ENCODE measurements at places on chromosomes 5 and 9.

DNA sequence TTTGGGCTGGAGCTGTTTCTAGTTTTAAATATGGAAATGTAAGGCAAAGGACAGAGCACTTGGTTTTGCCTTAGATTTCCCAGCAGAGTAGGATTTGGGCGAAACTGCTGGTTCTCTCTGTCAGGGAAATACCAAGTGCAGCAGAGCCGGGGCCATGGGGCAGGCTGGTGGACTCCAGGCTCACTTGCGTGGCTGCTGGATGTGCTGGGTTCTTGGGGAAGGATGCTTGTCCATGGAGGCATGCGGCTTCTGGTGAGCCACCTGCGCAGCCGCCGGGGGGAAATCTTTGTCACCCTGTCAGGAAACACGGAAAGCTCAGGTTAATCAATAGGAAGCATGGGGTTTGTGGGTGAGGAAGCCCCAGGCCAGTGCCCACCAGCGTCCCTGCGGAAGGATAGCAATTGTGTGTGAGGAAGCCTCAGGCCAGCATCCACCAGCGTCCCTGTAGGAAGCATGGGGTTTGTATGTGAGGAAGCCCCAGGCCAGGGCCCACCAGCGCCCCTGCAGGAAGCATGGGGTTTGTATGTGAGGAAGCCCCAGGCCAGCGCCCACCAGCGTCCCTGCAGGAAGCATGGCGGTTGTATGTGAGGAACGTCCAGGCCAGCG lies 80.1 kb downstream of the DAP start:
- no peak for DNase-seq

DNA sequence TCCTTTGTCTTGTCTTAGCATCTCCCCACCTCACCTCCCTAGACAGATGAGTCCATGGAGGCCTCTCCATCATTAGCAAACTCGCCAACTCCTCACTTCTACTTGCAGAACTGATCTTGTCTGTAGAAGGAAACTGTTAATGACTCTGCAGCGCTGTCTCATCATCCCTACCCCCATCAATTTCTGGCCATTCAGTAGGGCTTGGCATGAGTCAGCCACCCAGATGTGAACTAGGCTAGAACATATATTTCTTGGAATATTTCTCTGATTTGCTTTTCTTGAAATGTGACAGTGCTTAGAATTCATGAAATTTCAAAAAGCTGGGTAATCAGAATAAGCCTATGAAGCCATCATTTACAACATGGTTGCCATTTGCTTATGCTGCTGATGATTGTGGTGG lies 1125.0 kb upstream of the DMAC1 start:
- peak; percentile 64 for DNase-seq

GRCh38 chr5:6682239-6682638 lies 31.0 kb upstream of the TENT4A start:
- no peak for DNase-seq

DNA sequence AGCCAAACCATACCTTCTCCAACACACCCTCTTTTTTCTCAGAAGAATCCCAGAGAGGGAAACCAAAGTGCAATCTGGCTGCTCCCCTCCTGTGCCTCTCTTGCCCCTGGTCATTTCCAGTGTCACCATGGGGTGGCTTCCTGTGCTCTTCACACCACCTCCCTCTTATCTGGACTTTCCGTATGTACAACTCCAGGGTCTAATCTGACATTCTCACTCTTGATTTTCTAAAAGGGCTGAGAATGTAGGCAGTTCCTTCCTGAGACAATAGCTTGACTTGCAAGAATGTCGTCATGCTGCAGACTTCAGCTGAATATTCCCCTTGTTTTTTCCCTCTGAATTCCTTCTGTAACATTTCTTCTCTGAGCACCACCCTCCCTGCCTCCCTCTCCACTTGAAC lies 110.2 kb downstream of the FBXL7 start:
- no peak for DNase-seq

- peak; percentile 99 for DNase-seq
Observed at GRCh38 chr5:38845526-38846378, at the start of gene OSMR. OSMR (plus strand) TSS chr5:38846012; CDS start chr5:38869045, 23,033 bp downstream.

DNA sequence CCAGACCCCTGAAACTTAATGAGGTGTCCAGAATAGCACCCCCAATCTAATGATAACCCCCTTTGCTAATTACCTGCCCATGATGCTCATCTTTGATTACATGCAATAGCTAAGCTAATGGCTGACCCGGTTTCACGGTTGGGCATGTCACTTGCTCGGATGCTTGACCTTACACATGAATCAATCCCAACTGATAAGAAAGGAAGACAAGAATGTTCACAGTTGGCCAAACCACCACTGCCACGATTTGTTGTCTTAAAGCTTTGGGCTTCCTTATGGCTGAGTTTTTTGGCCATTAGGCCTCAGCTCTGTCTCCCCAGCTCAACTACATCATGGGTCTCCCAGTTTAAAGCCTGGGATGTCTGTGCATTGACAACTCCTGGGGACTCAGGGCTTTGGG lies 53.1 kb upstream of the TGFBR1 start:
- no peak for DNase-seq

GRCh38 chr5:71482132-71482531 lies 26.7 kb downstream of the BDP1 start:
- DNase-seq: peak; percentile 29

DNA sequence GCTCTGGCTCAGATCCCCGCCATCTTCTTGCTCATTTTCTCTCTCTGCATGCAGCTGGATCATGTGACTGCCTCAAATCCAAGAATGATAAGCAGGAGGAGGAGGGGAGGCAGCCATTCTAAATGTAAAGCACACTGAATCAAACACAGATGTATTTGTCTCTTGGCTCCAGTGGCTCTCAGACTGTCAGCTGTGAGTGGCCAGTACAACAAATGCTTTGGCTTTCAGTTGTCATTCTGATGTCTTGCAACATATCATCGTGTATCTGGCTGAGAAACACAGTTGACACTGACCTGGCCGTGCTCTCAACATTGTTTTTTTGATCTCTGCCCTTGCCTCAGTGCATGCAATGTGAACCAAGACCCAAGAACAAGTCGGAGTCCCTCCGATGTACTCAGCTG lies 233.1 kb downstream of the ADAMTSL1 start:
- DNase-seq: peak; percentile 68

DNA sequence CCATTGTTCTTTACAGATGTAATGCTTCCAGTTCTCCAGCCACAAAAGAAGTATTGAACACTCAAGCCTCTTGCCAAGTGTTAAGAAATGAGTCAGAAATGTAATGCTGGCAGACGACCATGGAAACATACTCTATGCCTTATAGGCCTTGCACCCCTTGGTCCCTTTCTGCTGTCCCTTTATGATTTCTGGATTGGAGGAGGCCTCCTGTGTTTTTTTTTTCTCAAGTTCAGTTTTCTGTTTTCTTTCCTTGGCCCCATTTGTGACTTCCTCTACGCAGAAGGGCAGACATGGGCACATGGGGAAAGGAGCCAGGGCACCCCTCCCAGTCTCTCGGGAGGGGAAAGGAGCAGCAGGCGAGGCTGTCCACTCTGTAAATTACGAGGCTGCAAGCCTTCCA lies 53.4 kb downstream of the SNX18 start:
- peak; percentile 64 for DNase-seq

- no peak for DNase-seq
Observed at GRCh38 chr9:136664000-136664915, 1.5 kb downstream of the EGFL7 start.

DNA sequence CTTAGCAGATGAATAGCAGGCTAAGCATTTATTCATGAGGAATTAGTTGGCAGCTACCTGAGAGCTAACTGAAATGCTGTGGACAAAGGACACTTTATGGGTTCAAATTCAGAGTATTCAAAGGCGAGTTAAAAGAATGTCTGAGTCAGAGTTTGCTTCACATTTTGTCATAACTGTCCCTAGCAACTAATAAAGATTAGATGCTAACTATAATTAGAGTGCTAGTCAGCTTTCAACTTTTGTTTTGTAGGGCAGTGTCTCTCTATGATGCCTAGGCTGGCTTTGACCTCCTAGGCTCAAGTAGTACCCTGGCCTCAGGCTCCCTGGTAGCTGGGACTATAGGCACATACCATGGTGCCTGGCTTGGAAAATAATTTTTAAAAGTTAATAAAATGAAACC lies 4.6 kb downstream of the SMC5 start:
- DNase-seq: no peak

DNA sequence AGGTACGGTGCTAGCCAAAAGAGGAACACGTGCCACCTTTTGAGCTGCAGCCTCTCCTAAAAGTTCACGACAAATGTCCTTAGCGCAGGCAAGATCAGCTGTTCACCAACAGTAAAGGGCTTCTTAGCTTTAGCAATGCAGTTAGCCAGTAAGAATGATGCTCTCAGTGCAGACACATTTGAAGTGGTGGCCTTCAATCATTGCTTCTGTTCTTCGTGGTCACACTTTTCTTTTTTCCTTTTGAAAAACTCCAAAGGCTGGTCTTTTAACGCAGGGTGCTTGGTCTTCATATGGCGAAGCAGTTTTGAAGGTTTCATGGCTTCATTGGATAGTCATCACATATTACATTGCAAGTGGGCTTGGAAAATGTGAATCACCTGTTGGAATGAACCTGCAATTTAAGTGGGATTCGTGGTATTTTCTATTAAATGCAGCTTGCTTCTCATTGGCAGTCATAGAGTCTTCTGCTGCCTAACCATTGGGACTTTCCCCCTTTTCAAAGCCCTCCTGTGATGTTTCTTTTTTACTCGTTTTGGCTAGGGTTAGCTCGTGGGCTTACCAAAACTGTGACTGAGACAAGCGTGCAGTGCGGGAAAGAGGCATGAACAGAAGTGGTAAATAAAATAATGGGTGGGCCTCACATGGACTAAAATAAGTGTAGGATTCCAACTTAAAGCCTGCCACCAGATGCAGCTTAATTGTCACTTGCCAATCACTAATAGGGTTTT lies 100.9 kb downstream of the MRPL36 start:
- no peak for DNase-seq

- no peak for DNase-seq
Observed at GRCh38 chr9:127402401-127403090, 5.6 kb downstream of the SLC2A8 start.

DNA sequence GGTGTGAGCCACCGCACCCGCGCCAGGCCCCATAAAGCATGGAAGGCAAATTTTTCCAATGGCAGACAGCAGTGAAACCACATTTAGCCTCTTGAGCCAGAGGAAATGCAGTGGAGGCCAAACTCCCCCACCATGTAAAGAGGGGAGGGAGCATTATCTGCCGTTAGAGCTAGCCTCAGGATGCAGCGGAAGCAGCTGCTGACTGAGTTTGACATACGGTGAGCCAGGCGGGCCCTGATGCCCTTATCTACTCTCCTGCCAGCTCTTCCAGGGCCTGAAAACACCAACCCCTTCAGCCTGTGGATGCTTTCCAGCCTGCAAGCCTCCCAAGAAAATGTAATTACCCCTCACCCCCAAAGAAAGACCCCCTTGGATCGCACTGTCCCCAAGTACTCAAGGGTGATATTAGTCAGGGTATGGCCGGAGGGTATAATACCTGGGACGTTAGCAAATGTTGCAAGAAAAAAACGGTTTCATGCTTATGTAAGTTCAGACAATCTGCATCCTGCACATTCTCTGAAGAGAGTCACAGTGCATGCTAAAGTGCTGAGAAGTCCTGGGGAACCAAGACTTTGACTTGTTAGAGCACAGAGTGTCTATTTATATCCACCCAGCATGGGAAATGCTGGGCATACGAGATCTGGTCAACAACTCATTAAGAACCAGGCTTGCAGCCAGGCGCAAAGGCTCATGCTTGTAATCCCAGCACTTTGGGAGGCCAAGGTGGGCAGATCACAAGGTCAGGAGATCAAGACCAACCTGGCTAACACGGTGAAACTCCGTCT lies 11.3 kb upstream of the GGTA1 start:
- DNase-seq: peak; percentile 12

DNA sequence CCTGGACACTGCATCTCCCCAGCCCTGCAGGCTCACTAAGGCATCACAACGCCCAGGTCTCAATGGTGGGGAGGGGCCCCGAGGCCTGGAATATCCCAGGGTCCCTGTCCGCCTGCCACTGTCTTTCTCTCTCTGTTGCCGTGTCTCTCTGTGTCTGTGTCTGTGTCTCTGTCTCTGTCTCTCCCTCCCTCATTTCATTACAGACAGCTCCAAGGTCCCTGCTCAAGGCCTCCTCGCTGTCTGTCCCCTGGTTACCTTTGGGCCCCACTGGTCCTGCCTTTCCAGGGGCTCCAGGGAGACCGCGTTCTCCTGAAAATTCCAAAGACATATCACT lies 3.2 kb downstream of the FCN1 start:
- no peak for DNase-seq

- DNase-seq: no peak
Observed at GRCh38 chr9:136024286-136024685, 63.1 kb upstream of the UBAC1 start.

GRCh38 chr9:93185266-93186214 lies 1.6 kb downstream of the WNK2 start:
- DNase-seq: no peak

GRCh38 chr5:178227138-178227659 lies 5.4 kb downstream of the PHYKPL start:
- no peak for DNase-seq

DNA sequence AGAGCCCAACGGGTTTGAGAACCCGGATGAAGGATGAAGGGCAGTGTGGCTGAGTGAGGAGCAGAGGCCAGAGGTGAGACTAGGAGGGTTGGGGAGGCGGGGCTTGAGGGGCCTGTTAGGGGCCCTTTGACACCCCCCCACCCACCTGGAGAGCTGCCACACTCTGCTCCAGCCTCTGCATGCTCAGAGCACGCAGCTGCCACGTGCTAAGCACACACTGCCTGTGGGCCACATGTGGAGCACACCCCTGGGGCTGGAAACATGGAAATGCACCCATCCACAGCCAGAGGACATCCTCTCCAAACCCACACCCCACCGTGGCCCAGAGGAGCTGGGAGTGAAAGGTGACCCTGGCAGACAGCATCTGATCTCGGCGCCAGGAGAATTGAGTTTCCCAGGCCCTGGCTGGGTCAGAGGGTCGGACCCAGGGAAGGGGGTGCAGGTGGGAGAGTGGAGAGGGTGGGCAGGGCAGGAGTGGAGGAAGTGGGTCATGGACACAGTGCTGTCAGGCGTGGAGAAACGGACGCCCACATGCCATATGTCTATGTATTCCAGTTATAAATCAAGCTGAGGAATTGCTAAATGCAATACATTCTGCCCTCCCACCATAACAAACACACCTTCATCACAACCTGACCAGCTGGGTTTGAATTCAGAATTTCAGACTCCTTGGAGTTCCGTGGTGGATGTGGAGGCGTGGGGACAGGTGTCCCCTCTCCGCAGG lies 5.9 kb downstream of the DNM1 start:
- DNase-seq: no peak

- DNase-seq: no peak
Observed at GRCh38 chr5:142780871-142781270, 10.7 kb downstream of the ARHGAP26 start.

- no peak for DNase-seq
Observed at GRCh38 chr9:127449332-127449966, 1.8 kb downstream of the RPL12 start.

Data from fibroblast of skin of scalp (primary cell).